NCI-H2029 treated with DMSO at 0.1 percent for 48 hours (cell line): ENCODE measurements at places on chromosomes 13 and 19.

DNA sequence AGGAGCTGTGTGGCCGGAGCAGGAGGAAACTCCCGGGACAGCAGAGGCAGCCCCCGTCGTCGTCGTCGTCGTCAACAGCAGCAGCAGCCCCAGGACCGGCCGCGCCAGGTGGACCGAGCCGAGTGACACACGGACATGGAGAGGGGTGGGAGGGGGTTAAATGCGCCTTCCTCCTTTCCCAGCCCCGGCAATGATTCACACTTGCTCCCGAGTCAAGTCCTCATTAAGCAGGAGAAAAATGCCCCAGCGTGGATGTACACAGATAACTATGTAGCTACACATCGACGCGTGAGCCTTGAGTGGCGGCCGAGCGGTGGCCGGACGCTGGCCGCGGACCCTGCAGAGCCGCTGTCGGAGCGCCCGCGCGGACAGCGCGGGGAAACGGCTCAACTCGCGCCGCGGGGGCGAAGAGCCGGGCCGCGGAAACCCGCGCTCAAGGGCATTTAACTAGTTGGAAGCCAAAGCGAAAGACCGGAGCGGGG is 645 bp downstream of the UBL3 start:
- DNase-seq, result no peak

DNA sequence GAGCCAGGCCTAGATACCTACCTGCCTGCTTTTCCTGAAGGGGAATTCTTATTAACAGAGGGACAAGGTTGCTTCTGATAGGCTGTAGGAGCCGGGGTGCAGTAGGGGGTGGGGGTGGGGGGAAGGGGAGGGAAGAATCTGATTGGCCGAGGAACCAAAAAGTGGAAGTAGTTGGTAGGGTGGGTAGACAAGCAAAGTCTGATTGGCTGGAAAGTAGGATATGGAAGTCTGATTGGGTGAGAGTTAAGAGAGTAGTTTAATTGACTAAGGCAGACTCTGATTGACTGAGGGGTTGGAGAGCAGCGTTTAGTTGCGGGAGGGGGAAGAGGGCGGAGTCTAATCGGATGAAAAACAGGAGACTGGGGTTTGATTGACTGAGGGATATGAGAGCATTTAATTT is 9.4 kb upstream of the CYP4F22 start:
- no peak for DNase-seq

GRCh38 chr13:113116871-113117271 is 5.7 kb upstream of the F10 start:
- DNase-seq, result no peak

GRCh38 chr19:3784607-3785450 is 1.4 kb downstream of the MATK start:
- no peak for DNase-seq

GRCh38 chr13:98564204-98564603 is 12.7 kb downstream of the STK24 start:
- no peak for DNase-seq

GRCh38 chr19:44745341-44745831 is 3.1 kb upstream of the BCL3 start:
- no peak for DNase-seq

DNA sequence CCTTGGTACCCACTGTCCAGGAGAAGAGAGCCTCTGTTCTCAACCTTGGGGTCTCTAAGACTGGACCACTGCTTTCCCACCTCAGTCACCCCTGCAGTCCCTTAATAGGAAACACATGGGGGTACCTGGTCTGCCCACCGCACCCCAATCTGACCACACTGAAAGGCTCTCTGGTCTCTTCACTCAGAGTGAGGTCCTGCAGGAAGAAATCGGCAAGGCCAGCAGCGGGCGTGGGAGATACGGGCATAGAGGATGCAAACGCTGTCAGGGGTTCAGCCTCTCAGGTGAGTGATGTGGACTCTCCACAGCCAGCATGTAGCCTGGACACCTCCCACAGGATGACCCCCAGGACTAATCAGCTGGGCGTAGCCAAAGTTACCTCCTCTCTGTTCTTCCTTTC is 3.5 kb downstream of the SIGLEC9 start:
- no peak for DNase-seq

- no peak for DNase-seq
These were observed 41.2 kb downstream of the BRD4 start for GRCh38 chr19:15291089-15291488.

DNA sequence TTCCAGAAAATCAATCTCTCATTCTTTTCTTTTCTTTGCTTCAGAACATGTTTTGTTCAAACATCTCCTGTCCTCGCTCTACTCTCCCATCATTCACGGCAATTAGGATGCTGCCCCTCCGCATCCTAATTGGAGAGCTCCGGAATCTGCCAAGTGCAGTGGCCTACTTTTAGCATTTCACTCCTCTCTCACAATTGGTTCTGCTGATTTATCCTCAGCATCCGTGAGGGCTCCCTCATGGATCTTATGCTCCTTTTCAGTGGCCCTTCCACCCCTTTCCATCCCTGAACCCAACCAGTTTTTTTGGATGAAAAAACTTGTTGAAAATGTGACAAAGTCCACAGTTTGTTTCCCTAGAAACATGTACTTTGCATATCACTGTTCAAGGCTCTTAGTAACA is 22.4 kb downstream of the AMER2 start:
- DNase-seq, result no peak

DNA sequence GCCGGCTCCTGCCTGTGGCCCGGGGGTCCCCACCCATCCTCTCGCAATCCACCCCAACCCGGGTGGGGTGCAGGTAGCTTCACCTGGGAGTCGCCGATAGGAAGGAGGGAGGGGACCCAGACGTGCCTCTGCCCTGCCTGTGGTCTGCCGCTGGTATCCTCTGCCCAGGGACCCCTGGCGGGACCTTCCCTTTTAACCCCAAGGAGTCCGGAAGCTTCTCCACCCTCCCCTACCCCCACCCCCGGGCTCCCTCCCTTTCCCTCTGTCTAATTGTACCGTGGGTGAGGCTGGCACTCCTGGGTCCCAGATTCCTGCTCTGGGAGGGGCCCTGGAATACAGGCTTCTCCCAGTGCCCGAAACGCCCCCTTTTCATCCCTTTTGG is at the start of gene KLK10:
Gene KLK10 (minus strand): TSS at position 166 of the 382 bp plus-strand sequence. CDS start 579 bp downstream, outside the sequence.
- DNase-seq, result no peak

DNA sequence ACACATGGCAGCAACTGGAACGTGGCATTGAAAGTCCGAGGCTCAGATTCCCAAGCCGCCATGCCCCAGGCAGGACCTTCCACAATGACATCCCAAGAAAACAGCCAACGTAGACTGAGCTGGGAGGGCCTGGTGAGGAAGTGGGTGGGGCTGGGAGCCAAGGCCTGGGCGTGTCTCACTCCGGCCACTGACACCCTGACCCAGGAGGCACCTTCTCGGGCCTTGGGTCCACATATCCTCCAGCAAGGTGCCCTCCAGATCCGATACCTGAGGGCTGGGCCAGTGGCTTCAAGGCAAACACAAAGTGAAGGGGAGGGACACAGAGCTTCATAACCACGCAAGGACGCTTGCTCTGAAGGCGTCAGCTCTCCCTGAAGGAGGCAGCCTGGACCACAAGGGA is 43.0 kb downstream of the RAB20 start:
- DNase-seq, result no peak

- DNase-seq, result peak; percentile 35
These were observed 62.0 kb downstream of the GPR12 start for GRCh38 chr13:26698392-26699196.

GRCh38 chr19:58568453-58569130 is 4.5 kb downstream of the MZF1 start:
- DNase-seq, result no peak

GRCh38 chr19:41535029-41535622 is 40.8 kb upstream of the CEACAM21 start:
- no peak for DNase-seq

DNA sequence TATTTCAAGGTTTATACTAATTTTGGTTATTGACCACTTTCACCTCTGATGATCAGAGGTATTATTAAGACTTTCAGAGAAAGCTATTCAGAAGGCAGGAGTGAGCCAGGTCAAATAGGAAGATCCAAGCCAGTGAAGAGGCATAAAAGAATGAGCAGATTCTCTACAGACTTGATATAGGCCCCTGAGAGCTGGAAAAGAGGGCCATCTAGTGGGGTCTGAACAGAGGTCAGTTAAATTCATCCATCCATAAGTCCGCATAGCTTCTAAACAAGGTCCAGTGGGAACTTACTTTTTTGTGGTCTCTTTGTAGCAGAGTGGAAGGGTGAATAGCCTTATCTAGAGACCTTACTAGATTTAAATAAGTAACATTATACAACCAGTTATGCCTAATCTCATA is 126.6 kb upstream of the UFM1 start:
- DNase-seq, result no peak

GRCh38 chr13:48446464-48446863 is 33.6 kb upstream of the LPAR6 start:
- no peak for DNase-seq

- no peak for DNase-seq
These were observed 10.9 kb downstream of the PRAM1 start for GRCh38 chr19:8491574-8491973.

GRCh38 chr13:53783471-53783870 is 754.9 kb downstream of the OLFM4 start:
- no peak for DNase-seq

DNA sequence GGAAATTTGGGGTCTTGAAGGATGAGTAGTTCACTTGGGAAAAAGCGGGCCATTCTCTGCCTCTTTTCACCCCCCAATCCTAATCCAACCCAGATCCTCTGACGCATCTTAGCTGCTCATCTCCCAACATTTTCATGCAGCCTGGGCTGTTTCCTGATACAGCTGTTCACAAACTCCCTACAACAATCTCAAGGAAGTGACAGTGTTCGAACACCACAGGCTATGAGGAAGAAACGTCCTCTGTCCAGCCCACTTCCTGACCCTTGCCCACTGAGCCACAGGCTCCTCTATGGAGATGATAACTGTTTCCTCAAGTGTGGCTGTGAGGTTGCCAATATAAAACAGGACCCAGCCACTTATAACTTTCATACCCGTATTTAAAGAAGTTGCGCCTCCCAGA is 16.2 kb downstream of the LMTK3 start:
- DNase-seq, result no peak

DNA sequence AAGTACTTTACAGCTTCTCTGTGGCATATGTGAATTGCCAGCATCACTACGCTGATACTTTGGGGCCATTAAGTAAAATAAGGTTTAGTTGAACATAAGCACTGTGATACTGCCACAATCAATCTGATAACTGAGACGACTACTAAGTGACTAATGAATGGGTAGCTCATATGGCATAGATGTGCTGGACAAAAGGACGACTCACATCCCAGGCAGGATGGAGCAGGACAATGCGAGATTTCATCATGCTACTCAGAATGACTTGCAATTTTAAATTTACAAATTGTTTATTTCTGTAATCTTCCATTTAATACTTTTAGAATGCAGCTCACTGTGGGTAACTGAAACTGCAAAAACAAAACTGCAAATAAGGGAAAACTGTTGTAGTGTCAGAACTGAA is 13.6 kb downstream of the CCDC122 start:
- DNase-seq, result no peak

DNA sequence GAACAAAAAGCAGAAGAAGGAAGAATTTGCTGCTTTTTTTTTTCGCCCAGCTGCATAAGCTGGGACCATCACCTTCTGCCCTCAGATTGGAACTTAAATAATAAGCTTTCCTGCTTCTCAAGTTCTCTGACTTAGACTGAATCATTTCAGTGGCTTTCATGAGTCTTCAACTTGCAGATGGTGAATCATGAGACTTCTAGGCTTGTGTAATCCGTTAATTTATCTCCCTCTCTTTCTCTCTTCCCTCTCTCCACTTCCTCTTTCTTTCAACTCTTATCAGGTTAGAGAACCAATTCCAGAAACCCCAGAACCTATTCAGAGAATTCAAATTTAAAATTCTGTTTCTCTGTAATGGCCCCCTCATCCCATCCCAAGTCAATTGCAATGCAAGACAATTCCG is 1153.7 kb downstream of the PCDH9 start:
- no peak for DNase-seq
